ENCODE measurements at places on chromosomes 7 and 10.

- peak; percentile 25 for DNase-seq
Measured at GRCh38 chr10:100828738-100829096, 83.3 kb downstream of the PAX2 start.

- DNase-seq, result no peak
Measured at GRCh38 chr10:78203915-78204818, 170.5 kb downstream of the RPS24 start.

- DNase-seq, result no peak
Measured at GRCh38 chr10:123741146-123741545, 75.0 kb downstream of the GPR26 start.

DNA sequence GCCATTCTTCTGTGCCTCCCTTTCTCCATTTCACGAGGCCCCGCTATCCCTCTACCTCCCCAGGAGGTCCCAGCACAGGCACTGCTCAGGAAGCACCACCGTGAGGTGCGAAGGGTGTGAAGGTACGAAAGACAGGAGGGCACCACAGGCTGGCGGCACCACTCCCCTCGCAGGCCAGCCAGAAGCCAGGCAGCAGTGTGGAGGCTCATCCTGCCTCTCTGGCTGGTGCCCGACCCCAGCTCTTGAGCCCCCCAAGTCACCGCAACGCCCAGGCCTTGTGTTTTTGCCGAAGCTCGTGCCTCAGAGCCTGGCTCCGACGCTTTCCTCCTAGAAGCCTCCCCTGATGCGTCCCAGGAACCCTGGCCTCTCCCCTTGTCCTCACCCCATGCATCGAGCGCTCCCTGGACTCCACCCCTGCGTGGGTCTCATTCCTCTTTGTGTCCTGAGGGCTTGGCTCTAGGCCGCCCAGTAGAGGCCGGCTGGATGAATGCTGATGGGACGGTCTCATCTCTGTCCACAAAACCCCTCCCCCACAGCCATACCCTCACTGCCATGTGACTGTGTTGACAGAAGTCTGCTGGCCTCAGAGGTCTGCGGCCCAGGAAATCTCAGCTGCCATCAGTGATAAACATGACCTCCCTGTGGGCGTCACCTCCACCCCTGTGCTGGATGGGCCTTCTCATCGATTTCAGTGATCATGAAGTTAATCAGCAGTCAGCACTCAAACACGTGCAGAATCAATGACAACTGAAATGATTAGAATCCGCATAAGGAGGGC, 19.3 kb downstream of the BRI3 start:
- DNase-seq, result no peak

DNA sequence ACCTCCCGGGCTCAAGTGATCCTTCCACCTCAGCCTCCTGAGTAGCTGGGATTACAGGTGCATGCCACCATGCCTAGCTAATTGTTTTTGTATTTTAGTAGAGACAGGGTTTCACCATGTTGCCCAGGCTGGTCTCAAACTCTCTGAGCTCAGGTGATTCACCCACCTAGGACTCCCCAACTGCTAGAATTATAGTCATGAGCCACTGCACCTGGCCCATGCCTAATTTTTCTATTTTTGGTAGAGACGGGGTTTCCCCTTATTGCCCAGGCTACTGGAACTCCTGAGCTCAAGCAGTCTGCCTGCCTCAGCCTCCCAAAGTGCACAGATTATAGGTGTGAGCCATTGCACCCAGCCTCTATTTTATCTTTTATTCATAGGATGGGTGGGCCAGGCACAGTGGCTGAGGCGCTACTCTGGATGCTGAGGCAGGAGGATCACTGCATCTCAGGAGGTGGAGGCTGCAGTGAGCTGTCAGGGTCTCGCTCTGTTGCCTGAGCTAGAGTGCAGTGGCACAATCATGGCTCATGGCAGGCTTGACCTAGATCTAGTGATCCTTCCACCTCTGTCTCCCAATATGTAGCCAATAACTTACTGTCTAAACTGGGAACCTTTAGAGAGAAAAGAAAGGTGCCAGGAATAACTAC, 31.3 kb upstream of the STOX1 start:
- DNase-seq, result no peak

DNA sequence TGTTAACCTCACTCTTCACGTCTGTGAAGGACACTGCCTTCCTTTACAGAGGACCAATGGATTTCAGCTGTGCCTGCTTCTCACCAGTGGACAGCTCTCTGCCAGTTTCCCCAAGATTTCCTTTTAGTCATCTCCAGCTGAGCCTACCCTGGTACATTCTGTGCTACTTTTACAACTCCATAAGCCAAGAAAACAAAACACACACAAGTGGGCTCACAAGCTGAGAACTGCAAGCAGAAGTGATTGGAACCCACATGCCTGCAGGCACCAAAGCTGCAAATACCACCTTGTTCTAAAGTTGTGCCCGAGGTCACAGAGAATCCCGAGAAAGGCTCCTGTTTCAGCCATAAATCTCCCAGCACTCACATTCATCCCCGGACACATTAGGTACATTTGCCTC, 636.8 kb downstream of the PHTF2 start:
- DNase-seq, result no peak

- no peak for DNase-seq
Measured at GRCh38 chr7:29538389-29538788, 25.2 kb upstream of the PRR15 start.

DNA sequence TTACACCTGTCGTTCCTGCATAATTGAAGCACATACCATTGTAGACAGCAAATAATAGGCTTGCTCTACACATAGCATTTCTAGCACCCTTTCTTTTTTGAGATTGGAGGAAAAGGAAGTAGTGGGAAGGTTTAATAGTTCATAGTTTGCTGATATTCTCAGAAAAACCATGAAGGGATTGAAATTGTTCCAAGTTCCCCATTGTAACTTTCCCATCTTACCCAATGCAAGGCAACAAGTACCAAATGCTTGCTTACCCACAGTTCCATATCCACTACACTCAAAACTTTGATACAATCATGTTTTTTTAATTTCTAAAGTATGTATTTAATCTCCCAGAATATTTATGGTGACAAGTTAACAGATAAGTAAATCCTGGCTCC, 13.8 kb downstream of the CYP3A5 start:
- no peak for DNase-seq

GRCh38 chr7:12610899-12611298, 40.4 kb downstream of the SCIN start:
- DNase-seq, result no peak

- no peak for DNase-seq
Measured at GRCh38 chr10:50310560-50311174, 59.4 kb upstream of the ASAH2 start.

GRCh38 chr7:148515237-148515636, 75.3 kb upstream of the C7orf33 start:
- DNase-seq, result no peak

- no peak for DNase-seq
Measured at GRCh38 chr10:4538016-4538415, 288.0 kb upstream of the AKR1E2 start.

DNA sequence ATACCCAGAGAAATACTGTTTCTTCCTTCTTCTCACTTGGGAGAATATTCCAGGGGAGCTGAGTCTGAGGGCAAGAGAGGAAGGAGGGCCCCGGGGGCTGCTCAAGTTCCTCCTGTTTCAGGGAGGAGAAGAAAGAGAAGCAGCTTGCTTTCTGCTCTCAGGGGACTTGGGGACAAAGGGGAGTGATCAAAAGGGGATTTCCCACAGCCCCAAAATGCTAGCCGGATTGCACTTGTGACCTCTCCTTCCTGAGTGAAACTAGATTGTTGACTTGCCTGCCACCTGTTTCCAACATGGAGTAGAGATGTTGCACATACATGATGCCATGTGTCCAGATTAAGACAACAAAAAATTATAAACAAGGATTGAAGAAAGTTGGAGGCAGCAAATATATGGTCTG, 28.7 kb upstream of the PDCD4 start:
- no peak for DNase-seq

- no peak for DNase-seq
Measured at GRCh38 chr7:21550076-21550475, 7.2 kb downstream of the DNAH11 start.

DNA sequence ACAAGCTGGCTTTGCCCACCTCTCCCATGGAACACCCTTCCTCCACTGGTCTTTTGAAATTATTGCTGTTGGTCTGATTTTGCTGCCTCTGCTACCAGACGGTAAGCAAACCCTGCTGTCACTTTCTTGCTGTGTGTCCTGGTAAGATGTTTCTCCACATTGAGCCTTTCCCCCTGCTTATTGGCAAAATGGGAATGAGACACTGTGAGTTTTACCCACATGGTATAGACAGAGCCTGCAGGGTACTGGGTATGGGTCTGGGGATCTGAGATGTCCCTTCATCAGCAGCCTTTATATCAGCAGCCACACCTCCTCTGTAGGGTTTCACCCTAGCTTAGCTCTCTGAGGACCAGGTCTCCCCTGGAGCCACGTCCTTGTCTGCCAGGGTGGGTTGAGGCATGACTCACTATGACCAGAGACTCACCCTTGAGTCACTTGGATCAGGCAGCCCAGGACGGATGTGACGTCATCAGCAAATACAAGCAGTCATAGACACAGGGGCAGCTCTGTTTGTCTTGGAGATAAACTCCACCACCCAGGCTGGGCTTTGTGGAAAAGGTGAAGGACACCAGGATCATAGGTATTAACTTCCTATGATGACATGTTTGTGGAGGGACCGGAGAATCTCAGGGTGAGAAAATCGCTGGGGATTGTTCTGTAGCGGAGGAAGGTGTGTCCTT, 17.9 kb upstream of the BAIAP2L1 start:
- no peak for DNase-seq

DNA sequence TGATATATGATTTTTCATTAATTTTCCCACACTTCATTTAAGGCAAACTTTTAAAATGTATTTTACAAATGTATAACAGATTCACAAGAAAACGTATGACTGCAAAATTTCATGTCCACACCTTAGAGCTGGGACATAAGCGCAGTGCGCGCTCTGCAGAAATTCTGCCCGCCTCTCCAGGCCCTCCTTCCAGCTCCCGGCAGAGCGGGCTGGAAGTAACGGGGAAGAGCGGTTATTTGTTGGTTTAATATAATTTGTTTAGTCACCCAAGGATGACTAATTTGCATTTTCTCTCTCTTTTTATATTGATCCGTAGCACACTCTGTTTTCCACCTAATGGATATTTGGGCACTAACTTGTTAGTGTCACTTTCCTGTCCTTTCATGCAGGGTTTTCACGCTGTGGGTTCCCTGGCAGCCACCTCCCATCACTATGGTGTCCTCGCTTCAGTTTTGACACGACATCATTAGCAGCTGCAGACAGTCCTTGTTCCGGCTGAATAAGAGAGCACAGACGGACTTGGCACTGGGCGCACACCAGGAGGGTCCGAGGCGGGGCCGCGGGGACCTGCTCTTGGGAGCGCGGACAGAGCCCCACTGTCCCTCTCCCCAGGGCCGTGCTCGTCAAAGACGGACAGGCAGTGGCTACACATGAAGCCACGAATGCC, 129.2 kb upstream of the SEC61G start:
- no peak for DNase-seq

GRCh38 chr7:46900312-46901263, 681.3 kb downstream of the TNS3 start:
- no peak for DNase-seq

DNA sequence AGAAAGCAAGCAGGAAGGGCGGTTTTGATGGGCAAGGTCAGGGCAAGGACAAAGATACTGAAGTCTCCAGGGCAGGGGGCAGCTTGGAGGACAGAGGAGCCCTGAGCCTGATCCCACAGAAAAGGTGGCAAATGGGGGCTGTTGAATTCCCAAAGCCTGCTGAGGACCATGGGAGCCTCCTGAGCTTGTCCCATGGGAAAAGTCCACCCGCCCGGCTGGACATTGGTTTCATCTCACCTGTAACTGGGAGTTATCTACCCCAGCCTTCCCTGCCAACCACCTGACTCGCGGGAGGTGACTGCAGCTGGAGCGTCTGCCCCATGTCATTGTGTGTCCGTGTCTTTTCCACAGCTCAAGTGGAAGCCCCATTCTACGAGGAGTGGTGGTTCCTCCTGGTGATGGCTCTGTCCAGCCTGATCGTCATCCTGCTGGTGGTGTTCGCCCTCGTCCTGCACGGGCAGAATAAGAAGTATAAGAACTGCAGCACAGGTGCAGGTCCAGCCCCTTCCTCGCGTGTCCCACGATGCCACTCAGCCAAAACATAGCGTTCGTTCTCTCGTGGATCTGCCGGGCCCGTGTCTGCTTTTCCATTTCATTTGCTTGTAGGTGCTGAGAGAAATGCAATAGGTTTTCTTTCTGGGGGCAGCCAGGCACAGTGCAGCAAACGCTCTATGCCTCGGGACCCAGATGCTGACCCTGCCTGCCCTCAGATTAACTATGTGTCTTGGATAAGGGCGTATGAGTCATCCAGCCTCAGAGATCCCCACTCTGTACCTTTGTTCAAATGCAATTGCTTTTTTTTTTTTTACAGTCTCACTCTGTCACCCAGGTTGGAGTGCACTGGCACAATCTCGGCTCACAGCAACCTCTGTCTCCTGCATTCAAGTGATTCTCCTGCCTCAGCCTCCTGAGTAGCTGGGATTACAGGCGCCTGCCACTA, 444.5 kb upstream of the FOXK1 start:
- no peak for DNase-seq

GRCh38 chr7:148906707-148907498, 22.8 kb upstream of the EZH2 start:
- no peak for DNase-seq

DNA sequence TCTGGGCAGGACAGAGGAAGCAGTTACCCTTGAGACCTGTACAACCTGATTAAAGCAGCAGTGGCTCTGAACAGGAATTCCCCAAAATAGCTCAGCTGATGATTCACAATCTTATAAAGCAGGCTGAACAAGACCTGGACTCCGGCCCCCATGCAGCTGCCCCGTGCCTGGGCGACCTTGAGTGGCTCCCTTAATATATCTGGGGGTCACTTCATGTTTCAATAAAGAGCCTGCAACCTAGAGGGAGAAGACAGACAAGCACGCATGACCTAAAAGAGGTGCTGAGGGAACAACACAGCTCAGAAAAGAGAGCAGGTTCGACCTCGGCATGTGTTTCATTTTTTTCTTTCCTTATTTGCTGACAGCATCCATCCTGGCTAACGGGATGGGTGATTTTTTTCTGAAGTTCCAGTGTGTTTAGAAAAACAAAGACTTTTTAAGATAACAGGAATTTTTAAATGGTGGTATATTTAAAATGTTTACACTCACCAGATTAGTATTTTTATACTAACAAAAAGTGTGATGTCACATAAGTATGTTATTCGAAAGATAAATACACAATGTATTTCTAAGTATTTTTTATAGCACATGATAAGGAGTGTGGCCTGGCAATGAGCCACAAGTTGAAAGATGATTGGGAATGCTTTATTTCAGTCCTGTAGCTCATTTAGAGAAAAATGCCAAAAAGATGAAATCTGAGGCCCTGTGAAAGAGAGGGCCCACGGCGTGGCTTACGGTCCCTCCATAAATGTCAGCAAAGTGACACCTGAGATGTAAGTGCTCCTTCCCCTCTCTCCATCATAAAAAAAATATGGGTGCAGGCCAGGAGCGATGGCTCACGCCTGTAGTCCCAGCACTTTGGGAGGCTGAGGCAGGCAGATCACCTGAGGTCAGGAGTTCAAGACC, 161.3 kb downstream of the SLIT1 start:
- no peak for DNase-seq

DNA sequence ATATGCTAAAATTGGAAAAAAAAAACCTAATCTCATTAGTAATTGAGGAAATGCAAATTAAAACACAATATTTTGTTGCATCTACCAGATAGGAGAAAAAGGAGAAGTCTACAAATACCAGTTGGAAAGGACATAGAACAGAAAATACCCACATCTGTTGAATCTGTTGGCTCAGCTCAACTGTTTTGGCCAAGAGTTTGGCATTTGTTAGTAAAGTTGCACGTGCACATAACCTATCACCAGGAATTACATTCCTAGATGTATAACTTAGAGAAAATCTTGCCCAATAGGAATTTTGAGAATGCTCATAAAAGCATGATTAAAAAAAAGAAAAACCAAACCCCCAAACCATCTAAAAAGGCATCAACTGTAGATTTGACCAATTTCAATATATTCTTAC, 282.1 kb upstream of the BMPER start:
- DNase-seq, result no peak

Data from activated naive CD4-positive, alpha-beta T cell (primary cell).